ENCODE measurements at places on chromosomes 3 and 15.

DNA sequence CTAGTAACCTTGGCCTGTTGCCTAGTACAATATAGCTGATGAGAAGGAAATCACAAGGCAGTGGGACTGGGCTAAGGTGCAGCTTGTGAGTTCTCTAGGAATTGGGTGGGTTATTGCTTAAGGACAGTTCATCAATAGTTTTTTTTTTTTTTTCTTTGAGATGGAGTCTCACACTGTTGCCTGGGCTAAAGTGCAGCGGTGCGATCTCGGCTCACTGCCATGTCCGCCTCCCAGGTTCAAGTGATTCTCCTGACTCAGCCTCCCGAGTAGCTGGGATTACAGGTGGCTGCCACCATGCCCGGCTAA lies 11.5 kb downstream of the ACKR2 start:
- no peak for DNase-seq

DNA sequence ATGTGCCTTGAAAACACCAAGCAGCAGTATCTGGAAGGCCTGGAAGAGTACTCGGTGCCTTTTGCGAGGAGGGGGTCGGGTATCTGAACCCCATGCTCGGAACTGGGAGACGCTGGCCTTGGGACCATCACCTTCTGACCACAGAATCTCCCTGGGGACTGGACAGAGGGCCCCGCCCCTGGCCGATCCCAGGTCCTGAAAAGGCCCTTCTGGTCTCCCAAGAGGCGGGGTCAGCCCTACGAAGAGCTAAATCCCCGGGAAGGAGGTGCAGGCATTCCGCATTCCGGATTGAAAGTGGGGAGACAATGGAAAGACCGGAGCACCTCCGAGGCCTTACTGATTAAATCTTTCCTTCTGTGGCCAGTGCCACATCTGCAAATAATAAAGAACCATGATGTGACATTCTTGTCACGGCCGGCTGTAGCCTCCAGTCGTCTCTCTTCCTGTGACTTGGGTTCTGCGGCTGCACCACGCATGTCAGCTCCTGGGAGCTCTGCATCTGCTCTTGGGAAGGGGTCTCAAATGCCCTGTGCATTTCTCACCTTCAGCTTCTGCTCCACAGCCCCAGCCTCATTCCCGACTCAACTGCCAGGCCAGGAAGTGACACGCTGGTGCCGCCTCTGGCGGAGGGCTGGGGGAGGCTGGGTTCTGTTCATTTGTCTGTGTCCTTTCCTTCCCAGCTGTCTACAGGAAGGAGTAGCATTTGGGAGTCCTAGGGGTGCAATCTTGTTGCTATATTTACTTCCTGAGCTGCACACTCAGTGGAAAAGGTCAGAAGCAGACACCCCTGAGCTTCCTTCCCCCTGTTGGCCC lies 173.5 kb downstream of the KLF13 start:
- no peak for DNase-seq

DNA sequence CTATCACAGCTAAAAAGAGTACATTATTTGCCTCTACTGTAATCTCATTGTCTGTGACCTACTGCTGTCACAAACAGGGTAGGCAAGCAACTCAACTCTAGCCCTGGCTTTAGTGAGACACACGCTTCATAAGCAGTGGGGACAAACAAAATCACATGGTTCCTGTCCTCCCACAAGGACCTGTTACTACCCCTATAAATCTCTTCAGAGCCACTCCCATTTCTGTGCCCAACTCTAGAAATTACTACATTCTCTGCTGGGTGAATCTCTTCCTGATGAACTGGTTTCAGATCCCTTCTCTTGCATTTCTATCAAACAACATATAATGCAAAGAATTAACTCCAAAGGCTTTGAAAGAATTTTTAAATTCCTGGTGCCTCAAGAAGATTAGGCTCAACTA lies 117.3 kb downstream of the DMXL2 start:
- no peak for DNase-seq

DNA sequence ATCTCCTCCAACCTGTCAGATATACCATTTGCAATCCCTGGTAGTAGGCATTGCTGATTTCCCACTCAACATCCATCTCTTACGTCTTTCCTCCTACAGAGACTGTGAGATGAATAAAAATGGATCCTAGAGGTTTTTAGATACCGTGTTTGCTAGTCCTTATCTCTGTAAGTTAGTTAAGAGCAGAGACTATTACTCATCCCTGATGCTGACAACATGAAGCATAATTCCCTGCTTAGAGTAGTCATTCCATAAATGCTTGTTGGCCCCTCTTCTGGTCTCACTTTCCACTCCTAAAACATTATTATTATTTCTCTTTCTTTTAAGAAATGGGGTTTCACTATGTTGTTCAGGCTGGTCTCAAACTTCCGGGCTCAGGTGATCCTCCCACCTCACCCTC lies 136.2 kb downstream of the RTP4 start:
- DNase-seq = no peak

GRCh38 chr15:52805351-52806283 lies 15.5 kb upstream of the ONECUT1 start:
- no peak for DNase-seq

DNA sequence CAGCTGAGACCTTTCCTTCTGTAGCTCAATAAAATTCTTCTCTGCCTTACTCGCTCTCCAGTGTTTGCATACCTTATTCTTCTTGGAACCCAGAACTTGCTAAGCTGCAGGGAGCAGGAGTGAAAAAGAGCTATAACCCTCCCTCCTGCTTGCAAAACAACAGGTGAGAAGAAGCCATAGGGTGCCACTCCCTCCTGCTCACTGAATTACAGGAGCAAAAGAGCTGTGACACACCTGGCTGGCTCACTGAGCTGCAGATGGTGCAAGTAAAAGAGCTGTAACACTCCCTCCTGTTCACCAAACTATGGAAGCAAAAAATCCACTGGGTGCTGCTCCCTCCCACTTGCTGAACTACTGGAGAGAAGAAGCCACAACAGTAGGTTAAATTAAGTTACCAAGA lies 44.2 kb upstream of the C2CD4B start:
- no peak for DNase-seq

DNA sequence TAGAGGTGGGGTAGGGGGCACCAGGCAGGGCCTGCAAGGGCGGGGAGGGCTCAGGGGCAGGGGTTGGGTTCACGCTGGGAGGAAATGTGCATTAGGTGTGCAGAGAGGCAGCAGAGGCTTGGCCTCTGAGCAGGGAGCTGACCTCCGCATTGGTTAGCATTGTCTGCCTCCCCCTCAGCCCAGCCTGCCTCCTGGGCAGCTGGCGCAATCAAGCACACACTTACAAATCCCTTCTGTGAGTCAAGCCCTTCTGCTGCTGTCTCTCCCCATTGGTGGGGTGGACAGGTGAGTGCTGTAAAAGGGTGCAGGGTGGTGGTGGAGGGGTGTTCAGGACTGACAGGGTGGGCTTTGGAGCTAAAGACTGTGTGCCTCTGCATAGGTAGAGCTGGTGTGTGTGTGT lies 9.3 kb downstream of the LOXL1 start:
- DNase-seq = no peak

DNA sequence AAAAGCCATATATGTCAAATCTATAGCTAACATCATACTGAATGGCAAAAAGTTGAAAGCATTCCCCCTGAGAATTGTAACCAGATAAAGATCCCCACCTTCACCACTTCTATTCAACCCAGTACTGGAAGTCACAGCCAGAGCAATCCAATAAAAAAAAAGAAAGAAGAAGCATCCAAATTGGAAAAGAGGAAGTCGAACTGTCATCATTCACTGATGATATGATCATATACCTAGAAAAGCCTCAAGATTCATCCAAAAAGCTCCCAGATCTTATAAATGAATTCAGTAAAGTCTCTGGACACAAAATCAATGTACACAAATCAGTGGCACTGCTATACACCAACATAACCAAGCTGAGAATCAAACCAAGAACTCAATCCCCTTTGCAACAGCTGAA lies 97.4 kb downstream of the CBLB start:
- no peak for DNase-seq

DNA sequence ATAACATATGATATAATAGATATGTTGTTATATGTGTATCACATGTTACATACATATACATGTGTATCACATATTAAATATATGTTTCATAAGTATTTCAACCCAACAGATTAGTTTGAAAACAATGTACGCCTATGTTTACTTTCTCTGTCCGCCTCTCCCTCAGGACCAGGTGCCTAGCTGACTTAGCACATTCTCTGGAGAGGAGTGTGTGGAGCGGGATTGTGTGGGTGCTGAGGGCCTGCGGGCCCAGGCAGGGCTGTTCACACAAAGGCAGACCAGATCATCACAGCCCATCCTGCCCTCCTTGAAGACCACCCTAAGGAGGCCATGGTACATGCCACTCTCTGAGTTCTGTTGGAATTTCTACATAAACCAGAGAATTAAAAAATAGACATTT lies 81.0 kb downstream of the PLXNA1 start:
- DNase-seq = no peak

DNA sequence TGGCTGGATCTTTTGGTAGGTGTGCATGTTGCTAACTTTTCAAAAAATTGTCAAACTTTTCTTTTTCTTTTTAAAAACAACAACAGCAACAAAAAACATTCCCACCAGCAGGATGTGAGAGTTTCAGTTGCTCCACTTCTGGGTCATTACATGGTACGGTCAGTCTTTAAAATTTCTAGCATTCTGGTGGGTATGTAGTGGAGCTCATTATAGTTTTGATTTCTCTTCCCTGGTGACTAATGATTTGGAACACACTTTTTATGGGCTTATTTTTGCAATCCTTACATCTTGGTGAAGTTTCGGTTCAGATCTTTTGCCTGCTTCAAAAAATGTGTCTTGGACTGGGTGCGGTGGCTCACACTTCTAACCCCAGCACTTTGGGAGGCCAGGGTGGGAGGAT lies 19.3 kb downstream of the ATP1B3 start:
- DNase-seq = no peak

GRCh38 chr15:39851500-39852092 lies 68.5 kb downstream of the GPR176 start:
- no peak for DNase-seq

GRCh38 chr3:119637679-119638477 lies 22.5 kb downstream of the POPDC2 start:
- DNase-seq = peak; percentile 25

GRCh38 chr15:96992817-96993216 lies 662.3 kb downstream of the NR2F2 start:
- no peak for DNase-seq

DNA sequence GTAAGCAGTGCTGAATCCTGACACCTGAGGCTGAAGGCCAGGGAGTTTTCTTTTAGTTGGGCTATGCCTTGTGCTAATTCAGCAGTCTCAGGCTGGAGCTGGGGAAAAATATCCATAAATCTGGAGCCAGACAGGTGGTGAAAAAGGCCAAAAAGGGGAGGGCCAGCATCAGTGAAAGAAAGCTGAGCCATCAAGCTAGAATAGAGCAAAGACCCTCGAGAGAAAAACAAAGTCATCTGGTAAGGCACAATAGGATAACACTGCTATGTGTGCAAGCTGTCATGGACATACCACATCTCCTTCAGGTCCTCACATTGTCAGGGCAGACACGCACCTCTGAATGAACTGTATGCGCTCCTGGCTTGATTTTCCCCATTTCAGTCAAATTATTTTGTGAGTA lies 687.9 kb downstream of the SQOR start:
- no peak for DNase-seq

DNA sequence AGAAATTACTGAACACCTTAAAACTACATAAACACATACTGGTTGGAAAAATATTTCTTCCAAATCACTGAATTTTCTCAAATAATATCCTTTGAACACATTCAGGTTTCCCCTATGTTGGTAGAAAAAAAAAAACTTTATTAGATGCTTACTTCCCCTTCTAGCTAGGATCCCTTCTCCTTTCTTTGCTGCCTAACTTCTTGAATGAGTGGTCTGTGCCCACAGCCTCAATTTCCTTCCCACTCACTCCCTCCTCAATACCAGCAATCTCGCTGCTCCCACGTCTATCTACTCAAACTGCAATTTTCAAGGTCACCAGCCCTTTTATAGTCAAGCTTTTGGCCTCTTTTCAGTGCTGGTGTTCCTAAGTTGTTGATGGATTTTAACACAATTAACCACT lies 8.3 kb downstream of the CD200R1 start:
- DNase-seq = no peak

- DNase-seq = no peak
These were observed 156.6 kb downstream of the SMAD6 start for GRCh38 chr15:66858423-66859207.

- no peak for DNase-seq
These were observed 56.8 kb downstream of the NOX5 start for GRCh38 chr15:69071260-69071659.

- DNase-seq = no peak
These were observed 43.1 kb downstream of the IGF2BP2 start for GRCh38 chr3:185781759-185782158.

DNA sequence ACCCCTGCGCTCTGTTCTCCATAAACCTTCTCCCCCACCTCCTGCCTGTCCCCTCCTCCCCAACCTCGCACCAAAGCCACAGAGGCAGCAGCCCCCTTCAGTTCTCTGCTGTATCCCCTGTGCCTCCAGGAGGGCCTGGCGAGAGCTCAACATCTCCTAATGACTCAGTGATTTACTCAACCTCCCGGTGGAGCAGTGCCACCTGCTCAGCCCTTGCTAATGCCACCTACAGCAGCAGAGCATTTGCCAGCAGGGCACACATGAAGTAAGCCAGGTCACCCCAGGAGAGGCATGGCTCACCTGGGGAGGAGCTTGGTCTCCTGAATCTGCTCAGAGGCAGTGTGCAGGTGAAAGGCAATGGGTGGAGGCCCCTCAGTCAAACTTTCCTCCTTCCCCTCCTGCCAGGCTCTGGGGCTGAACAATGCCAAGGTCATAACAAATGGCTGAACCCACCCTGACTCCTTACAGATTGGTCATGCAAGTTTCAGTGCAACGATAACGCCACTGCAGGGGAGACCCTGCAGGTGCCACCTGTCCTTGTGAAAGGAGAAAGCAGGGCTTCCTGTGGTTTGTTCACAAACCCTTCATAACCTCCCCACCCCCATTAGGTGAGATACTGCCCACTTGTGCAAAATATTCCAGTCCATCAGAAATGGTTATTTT lies 19.8 kb downstream of the TRPM1 start:
- peak; percentile 91 for DNase-seq

- DNase-seq = no peak
These were observed 76.8 kb downstream of the CPNE4 start for GRCh38 chr3:131957980-131958379.

GRCh38 chr3:193816656-193817311 lies 223.8 kb downstream of the OPA1 start:
- no peak for DNase-seq

GRCh38 chr15:73150831-73151230 lies 98.6 kb downstream of the NEO1 start:
- no peak for DNase-seq

GRCh38 chr3:115401851-115402501 lies 221.3 kb upstream of the GAP43 start:
- no peak for DNase-seq

DNA sequence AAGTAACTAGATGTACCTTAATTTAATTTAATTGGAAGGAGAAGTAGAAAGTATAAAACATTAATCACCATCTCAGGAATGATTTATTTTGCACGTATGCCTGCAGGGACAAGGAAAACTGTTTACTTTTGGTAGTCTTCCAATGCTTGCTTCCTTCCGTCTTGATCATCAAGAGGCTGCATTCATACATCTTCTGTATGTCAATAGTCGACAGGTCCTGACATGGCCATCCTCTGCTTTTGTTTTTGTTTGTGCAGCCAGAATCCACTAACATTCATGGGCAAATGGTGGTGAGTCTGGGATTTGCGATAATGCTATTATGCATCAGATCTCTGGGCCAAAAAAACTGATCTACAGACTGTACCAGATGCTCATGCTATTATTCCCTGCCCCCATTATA lies 56.6 kb upstream of the ZPLD1 start:
- no peak for DNase-seq

- no peak for DNase-seq
These were observed 10.9 kb upstream of the IL1RAP start for GRCh38 chr3:190502946-190503345.

Measured in RPMI8226 (cell line).